ENCODE measurements at places on chromosomes 1 and 21. TPM values are rescaled to one million over a fixed set of nuclear protein-coding genes. Genes with fewer than 3 reads are reported as not detected.

DNA sequence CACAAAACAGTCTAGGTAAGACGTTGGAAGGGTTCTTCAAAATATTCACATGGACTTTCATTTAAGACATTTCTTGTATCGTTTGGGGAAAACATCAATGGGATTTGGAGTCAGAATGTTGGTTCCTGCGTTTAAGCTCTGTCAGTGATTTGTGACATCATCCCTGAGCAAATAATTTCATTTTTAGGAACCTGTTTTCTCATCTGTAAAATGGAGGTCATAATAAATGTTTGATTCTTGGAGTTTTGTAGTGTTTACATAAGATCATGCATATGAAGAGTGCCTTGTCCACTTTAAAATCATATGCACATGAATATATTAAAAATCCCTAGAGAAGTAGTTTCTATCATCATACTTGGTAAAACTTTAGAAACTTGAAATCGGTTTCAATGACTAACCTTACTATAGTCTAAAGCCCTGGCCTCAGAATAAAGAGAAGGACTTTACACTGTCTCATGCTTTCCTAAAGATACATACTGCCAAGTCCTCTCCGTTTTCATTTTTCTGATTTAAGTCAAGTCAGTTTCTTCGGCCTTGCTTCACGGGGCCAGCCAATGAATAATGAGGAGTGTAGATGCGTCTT is 178.4 kb downstream of the ADSS2 start:
- no peak for DNase-seq

Gene DDAH1
- 4.3 TPM for total RNA-seq

GRCh38 chr1:5645135-5645399 is 347.2 kb downstream of the NPHP4 start:
- DNase-seq = no peak

Gene FNDC10
- 0.85 TPM for total RNA-seq

- DNase-seq = no peak
Measured at GRCh38 chr1:2529784-2530512, at the start of gene HES5. TSS of gene HES5 (minus strand) at chr1:2530263. CDS start at chr1:2530164, 99 bp downstream.

Gene MCOLN2
- 2.3 TPM for total RNA-seq

Gene CYP2J2
- 6.1 TPM for total RNA-seq

DNA sequence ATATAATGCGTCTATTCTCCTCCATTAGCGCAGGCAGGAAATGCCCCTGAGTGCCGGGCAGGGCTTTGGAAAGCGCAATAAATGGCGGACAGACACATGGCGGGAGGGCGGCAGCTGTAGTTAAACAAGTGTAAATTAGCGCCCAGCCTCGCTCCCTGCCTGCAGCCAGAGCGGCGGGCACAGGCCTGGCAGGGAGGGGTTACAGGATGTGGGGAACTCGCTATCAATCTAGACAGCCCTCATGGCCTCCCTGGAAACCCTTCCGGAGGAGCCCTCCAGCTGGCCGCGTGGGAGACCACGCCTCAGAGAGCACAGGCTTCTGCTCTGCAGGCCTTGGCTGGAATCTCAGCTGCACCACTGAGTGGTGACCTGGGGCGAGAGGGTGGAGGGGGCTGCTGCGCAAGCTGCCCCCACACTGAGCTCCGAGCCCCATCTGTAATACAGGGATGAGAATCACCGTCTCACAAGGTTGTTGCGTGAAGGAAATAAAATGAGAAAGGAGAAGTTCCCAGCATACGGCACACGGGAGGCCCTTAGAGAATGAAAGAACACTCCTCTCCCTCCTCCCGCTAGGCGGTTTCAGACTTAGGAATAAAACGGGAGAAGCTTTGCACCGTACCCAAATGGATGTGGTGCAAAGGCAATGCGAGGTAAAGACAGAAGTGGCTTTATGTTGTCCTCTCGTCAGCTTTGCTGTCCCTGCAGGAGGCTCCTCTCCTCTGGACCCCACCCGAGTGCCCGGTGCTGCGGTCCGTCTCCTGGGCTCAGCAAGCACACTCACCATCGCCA is 167.2 kb upstream of the POU3F1 start:
- no peak for DNase-seq

Gene F11R
- total RNA-seq = 6.4 TPM

DNA sequence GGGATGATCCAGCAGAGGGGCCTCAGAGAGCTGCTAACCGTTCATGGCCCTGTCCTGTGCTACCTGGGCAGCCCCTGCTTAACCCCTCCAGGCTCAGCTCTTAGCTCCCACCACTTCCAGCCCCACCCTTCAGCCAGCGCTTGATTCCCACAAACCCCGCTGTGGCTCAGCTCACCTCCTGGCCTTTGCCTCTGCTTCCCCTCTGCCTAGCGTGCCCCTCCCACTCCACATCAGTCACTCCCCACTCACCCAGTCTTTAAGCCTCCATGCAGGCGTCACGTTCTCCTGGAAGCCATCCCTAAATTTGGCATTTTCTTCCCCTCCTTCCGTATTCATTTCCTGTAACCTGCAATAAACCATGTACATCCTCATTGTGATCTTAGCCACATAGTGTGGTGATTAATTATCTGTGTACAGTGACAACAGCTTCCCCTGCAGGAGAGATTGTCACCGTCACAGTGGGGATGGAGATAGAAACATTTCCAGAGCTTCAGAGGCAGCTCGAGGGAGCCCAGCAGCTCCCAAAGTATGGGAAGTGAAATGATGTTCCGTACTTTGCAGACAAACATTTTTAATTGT is 65.5 kb downstream of the EPHB2 start:
- DNase-seq = no peak

- no peak for DNase-seq
Measured at GRCh38 chr1:3566003-3566885, 45.1 kb downstream of the MEGF6 start.

DNA sequence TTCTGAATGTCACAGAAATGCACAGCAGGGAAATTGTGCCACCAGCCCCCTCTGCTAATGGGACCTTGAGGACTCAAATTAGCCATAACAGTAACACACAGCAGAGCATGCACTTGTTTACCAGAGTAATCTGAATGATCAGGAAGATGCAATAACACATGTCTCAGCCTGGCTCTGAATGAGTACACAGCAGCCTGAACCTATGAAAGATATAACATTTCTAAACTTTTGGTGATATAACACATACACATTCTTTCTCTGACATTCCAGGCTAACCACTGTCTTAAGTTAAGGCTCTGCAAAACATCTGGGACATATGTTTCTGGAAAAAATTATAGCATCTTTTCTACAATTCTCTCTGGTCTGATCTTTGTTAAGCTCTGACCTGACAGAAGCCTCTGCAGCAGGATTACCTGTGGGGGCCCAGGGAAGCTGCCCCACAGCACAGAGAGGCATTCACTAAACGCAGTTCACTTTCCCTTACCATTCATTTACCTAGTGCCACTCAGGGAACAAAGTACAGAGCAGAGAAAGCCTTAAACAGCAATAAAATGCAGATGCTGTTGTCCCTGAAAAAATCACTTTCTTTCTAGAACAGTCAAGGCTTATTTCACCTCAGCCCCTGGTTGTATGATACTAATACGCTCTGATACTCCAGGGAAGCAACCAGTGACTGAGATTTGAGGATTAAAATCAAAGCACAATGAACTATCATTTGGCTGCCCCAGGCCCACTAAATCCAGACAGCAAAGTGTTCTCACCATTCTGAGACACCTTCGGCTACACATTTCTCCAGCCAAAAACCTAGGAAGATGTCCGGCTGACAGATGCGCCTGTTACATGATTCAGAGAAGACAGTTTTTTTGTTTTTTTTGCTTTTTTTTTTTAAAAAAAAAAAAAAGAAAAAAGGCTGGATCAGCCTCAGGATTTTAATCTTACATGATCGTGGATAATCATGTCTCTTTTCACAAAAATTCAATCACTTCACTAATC is 54.0 kb upstream of the CNN3 start:
- no peak for DNase-seq

Gene PRRX1
- 0.10 TPM for total RNA-seq

- no peak for DNase-seq
Measured at GRCh38 chr1:203828002-203828401, 32.6 kb downstream of the ZBED6 start.

- no peak for DNase-seq
Measured at GRCh38 chr1:119083980-119084379, 56.5 kb downstream of the WARS2 start.

GRCh38 chr21:26834181-26834905 is 10.9 kb downstream of the ADAMTS1 start:
- no peak for DNase-seq

Gene TRABD2B
- 0.06 TPM for total RNA-seq

GRCh38 chr1:116842654-116843053 is 67.1 kb upstream of the PTGFRN start:
- no peak for DNase-seq

- DNase-seq = no peak
Measured at GRCh38 chr1:234302354-234302962, 70.8 kb upstream of the COA6 start.

Gene SPATA17
- total RNA-seq = 0.39 TPM
